ENCODE measurements at places on chromosomes 1 and 21.
A peak's percentile ranks its signal among the peaks of the same experiment; 100 is the strongest.

DNA sequence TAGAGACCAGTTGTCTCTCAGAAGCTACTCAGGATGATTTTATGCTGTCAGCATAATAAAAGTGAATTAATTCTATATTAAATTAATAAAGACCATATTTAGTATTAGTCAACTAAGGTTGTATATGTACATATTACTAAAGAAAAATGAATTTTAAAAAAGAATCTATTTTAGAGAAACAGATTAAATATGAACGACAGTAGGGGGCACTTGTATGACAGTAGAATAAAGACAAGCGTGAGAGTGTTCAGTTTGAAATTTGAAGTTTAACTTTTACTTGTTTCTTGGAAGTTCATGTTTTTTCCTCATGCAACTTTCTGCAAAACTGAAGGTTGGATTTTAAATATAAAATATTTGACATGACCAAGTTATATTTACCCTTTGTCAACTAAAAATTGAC lies 67.9 kb upstream of the MACF1 start:
- no peak for DNase-seq

DNA sequence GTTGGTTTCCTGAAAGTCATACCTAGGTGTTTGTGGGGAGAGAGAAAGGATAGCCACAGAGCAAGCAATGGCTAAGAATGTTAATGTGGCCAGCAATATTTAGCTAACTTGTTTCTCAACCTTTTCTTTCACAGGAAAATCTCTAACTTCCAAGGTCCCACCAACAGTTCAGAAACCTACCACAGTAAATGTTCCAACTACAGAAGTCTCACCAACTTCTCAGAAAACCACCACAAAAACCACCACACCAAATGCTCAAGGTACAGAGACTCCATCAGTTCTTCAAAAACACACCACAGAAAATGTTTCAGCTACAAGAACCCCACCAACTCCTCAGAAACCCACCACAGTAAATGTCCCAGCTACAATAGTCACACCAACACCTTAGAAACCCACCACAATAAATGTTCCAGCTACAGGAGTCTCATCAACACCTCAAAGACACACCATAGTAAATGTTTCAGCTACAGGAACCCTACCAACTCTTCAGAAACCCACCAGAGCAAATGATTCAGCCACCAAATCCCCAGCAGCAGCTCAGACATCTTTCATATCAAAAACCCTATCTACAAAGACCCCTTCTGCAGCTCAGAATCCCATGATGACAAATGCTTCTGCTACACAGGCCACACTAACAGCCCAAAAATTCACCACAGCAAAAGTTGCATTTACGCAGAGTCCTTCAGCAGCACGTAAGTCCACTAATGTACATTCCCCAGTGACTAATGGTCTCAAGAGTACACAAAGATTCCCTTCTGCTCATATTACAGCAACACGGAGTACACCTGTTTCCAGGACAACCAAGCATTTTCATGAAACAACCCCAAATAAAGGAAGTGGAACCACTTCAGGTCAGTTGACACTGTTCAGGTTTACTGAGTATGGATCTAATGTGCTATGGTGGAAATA lies 15.3 kb downstream of the CD55 start:
- DNase-seq: no peak

DNA sequence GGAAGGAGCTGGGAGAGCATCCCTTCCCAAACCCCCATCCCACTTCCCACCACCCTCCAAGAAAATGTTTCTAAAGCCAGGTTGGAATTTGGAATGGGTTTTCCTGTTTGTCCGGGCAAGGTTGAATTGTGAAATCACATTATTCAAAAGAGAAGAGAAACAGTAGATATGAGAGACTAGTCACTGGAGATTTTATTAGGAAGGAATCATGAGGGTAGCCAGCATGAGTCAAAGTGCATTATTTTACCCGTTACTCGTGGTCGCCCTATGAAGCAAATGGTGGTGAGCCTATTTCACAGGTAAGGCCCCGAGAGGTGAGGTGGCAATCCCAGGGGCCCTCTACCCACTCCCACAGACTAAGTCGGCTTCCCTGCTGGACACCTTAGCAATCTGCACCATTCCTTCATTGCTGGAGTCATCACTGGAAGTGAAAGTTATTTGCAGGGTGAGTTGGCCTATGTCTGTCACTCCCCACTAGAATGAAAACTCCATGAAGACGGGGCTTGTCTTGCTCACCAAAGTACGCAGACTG lies 52.8 kb downstream of the TOMM20 start:
- DNase-seq: no peak

DNA sequence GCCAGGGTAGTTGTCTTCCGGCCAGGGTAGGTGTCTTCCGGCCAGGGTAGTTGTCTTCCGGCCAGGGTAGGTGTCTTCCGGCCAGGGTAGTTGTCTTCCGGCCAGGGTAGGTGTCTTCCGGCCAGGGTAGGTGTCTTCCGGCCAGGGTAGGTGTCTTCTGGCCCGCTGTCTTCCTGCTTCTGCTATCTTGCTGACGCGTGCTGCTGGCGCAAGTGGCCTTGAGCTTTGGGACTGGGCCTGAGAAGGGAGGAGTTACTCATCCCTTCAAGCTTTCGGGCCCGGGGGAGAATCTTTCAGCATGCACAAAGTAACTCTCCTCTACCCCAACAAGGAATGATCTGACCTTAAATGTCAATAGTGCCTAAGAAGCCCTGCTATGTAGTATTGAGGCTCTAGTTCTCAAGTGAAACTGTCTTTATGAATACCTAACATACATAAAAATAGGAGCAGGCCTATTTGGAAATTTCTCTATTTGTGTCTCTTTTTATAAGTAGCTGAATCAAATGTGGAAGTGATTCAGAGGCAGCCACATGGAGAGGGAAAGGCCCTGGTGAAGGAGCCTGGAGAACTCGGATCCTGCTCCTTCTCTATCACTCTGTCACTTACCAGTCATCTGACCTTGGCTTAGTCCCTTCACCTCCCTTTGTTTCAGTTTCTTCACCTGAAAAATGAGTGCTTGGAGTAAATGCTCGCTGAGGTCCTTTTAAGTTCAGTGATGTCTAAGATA lies 65.6 kb downstream of the RGL1 start:
- DNase-seq: no peak

DNA sequence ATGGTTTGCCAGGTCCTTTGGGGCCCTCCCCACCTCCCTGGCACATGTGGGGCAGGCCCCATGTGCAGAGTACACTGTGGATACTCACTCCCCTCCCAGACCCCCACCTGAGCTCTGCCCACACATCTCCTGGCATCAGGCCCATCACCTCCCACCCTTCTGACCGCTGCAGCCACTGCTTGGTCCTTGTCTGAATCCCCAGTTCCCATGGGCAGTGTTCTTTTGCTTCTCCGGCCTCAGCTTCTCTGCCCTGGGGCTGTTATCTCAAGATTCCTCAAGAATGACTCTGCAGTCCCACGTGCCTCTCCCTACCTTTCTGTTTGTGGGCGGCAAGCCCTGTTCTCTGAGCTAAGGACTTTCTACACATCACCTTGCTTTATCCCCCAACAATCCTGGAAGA lies 187.7 kb upstream of the EDN2 start:
- DNase-seq: no peak

DNA sequence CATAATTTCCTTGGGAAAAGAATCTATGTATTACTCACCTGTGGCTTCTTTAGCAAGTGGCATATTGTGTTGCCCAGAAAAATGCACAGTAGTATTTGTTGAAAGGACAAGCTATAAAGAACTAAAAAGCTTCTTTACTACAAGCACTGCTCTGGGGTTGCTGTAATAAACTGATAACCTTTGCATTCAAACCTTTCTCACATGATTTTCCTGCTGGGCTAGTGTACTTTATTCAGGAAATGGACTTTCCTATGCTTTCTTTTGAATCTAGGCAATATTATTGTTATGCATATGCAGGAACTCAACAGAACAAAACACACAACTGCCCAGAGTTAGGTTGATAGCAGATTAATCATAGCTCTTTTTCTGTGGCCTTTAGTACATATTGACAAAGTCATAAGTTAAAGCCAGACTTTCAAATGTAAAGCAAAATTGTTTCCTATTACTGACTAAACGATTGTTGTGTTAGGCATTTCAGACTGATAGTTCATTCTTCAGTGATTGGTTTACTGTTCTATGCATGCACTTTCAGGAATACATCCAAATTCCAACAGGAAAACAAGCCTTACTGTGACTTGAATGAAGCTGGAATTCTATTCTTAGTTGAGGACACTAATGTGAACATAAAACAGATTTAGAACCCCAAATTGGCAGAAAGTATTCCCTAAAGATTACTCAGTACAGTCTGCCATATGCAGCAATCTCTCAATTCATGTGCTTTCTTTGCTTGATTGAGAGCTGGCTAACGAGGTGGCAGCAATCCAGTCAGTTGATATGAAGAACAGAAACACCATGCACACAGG lies 564.3 kb upstream of the NEGR1 start:
- DNase-seq: no peak

GRCh38 chr1:245546875-245547274 lies 392.1 kb downstream of the KIF26B start:
- peak; percentile 26 for DNase-seq

- DNase-seq: no peak
These were observed 30.7 kb upstream of the SPOCD1 start for GRCh38 chr1:31846484-31846883.

DNA sequence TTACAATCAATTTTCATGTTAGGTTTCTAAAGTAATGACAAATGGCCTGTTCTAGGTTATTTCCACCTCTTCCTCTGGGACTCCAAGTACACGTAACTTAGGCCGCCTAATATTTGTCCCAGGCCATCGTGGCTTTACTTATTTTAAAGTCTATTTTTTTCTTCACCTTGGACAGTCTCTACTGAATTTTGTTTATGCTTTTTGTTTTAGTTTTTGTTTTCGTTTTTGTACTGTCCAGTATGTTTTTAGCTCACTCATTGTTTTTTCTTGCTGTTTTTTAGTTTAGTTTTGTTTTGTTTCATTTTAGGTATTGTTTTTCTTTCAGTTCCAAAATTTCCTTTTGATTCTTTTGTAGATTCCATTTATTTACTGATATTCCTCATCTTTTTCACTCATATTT lies 187.7 kb upstream of the RNPC3 start:
- no peak for DNase-seq

- DNase-seq: no peak
These were observed 48.3 kb downstream of the CLIC4 start for GRCh38 chr1:24793447-24794129.

DNA sequence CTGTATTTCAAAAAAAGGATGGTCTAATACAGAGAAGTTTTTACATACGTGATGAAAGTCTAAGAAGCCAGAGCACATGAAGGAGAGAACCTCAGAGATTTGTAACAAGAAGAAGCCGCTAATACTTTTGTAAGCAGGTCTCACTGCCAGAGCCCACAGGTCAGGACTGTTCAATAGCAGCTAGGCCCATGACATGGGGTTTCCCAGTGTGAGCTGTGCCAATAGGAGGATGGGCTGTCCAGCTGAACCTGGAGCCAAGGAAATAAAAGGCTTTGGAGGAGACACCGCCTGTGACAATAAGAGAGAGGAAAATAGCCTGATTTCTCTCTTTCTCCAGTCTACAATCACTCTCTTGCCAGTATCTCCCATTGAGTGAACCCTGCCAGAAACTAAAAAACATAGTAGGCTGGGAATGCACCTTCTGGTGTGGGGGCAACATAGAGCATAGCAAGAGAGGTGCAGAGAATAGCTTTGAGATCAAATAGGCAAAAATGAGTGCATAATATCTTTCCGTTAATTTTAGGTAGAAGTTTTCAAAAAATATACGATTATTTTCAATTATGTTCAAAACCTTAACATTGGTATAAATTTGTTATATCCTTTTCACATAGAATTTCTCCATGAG lies 360.3 kb downstream of the NEGR1 start:
- DNase-seq: no peak

- DNase-seq: no peak
These were observed at the start of gene BARHL2 for GRCh38 chr1:90716552-90717355. Gene BARHL2 (minus strand): TSS chr1:90717302. CDS start chr1:90717195, 107 bp downstream.

DNA sequence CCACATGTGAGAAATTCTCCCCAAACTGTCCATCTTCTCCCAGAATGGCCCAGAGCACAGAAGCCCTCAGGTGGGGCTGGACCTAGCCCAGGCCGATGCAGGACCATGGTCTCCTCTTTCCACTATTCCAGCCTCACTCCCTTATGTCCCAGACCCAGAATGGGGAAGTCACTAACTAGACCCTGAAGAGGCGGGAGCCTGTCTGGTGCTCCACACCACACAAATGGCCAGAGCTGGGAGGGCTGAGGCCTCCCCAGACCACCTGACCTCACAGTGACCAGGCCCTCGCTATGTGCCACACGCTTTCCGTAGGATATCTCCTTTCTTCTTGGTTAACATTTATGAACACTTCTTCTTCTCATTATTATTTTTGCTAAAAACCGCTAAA lies 54.9 kb upstream of the EDN2 start:
- DNase-seq: no peak

DNA sequence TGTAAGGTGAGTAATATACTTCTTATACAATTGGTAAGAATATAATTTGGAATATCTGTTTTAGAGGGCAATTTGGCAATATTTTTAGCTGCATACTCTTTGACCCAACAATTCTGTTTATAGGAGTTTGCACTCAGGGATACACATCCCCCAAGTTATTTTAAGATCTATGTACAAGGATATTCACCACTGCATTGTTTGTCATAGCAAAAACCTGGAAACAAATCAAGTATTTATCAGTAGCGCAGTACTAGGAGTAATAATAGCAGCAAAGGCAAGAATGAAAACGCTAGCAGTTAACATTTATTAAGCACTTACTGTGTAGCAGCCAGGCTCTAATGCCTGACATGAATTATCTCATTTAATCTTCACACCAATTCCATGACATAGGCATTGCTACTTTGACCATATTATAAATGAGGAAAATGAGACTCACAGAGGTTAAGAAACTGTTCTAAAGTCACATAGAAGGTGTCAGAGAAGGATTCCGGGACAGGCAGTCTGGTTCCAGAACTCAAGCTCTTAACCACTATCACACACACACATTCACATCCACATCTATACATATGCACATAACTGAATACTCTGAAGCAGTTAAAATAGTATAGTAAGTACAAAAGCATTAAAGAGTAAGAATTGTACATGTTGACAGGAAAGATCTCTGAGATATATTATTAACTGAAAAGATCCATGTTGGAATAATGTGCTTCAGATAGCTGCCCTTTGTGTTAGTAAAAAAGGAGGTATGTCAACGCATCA lies 30.6 kb downstream of the PHC2 start:
- DNase-seq: no peak

DNA sequence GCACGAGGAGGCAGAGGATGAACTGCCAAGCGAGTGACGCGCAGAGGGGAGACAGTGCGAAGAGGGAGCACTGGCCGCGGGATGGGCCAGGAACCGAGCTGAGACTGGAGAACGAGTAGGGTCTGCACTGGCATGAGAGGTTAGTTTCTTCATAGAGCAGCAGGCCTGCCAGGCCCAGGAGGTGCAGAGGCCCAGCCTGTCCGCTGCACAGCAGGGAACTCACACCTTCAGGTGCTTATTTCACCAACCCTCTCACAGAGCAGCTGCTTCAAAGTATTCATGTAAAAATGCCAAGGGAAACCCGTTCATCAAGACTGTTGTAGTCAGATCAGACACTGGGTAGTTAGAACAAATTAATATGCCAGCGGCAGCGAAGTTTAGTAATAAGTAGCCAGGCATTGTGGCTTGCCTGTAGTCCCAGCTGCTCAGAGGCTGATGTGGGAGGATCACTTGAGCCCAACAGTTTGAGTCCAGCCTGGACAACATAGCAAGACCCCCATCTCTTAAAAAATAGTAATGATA lies 144.5 kb downstream of the SLC45A1 start:
- no peak for DNase-seq
